HepG2 (cell line): ENCODE measurements at places on chromosomes 3 and 15.

GRCh38 chr3:28917895-28918475 lies 362.9 kb upstream of the RBMS3 start:
- DNase-seq, result no peak

DNA sequence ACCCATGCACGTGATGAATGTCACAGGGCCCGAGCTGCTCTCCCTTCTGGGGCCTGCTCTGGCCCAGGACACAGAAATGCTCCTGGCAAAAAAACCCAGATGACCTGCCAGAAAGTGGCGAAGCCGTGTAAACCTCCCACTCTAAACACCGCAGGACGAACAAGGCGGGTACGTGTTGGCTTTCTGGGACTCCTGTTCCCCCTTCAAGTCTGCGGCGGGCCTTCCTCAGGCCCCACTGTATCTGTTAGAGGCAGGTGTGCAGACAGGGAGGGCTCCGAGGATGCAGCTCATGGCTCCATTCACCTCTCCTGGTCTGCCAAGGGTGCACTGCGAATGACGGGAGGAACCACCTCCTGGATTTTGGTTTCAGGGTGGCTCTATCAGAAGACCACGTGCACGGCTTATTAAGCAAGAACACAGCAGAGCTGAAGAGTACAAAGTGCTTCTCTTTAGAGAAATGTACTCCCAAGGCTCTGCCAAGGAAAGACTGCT lies 173.8 kb downstream of the ADAMTS17 start:
- no peak for DNase-seq

GRCh38 chr15:73682600-73683090 lies 1.5 kb upstream of the CD276 start:
- no peak for DNase-seq

- DNase-seq, result no peak
These were observed 1.7 kb downstream of the EPB42 start for GRCh38 chr15:43218908-43219706.

DNA sequence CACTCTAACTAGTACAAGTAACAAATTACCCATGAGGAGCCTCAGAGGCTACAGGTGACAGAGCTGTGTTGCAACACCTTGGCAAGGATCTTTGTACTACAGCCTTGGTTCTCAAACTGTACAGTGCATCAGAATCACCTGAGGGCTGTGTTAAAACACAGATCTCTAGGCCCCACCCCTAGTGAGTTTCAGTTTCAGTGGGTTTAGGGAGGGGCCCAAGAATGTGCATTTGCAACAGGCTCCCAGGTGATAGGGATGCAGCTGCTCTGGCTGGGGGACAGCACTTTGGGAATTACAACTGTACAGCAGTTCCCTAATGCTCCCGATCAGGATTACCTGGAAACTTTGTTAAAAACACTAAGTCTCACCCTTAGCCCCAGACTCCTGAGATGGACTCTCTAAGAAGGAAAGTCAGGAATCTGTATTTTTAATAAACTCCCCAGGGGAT lies 66.1 kb upstream of the NR2F2 start:
- peak; percentile 65 for DNase-seq

GRCh38 chr15:25742041-25742730 lies 120.9 kb downstream of the ATP10A start:
- no peak for DNase-seq

DNA sequence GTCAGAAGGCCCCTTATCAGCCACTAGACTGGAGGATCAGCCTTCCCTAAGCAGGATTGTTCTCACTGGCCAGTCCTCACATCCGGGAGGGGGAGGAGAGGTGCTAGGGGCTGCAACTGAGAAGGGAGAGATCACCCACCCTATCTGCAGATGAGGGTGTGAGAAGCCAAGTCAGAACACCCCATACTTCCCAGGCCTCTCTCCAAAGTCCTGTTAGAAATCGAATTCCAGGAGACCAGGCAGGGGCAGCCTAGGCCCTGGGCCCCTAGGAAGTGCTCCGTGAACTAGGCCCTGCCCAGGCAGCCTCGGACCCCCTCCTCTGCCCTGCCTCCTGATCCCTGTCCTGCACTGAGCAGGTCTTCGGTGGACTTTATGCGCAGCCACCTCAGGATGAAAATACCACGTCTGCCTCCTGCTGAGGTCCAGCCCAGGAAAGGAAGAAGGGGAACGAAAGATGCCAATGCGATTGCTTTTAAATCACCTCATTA lies 933 bp downstream of the DZIP1L start:
- peak; percentile 9 for DNase-seq

- DNase-seq, result no peak
These were observed 50.3 kb upstream of the PPP2R3A start for GRCh38 chr3:135915206-135915605.

DNA sequence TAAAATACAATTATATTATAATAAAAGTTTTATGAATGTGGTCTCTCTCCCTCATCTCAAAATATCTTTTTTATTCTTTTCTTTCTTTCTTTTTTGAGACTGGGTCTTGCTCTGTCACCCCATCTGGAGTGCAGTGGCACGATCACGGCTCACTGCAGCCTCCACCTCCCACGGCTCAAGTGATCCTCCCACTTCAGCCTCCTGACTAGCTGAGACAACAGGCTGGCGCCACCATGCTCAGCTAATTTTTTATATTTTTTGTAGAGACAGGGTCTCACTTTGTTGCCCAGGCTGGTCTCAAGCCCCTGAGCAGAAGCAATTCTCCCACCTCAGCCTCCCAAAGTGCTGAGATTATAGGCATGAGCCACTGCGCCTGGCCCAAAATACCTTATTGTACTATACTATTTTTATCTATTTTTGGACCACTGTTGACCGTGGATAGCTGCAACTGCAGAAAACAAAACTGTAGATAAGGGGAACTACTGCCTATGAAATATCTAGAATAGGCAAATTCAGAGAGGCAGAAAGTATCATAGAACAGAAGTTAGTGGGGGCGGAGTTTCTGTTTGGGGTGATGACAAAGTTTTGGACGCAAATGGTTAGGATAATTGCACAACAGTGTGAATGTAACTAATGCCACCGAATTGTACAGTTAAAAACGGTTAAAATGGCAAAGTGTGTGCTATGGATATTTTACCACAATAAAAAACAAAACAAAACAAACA lies 66.6 kb downstream of the SLC12A8 start:
- no peak for DNase-seq

- no peak for DNase-seq
These were observed 433.1 kb upstream of the RBMS3 start for GRCh38 chr3:28847736-28848135.

- DNase-seq, result no peak
These were observed 3.1 kb downstream of the GRIP2 start for GRCh38 chr3:14536837-14537589.

GRCh38 chr3:183180110-183180783 lies 17.7 kb upstream of the LAMP3 start:
- no peak for DNase-seq

DNA sequence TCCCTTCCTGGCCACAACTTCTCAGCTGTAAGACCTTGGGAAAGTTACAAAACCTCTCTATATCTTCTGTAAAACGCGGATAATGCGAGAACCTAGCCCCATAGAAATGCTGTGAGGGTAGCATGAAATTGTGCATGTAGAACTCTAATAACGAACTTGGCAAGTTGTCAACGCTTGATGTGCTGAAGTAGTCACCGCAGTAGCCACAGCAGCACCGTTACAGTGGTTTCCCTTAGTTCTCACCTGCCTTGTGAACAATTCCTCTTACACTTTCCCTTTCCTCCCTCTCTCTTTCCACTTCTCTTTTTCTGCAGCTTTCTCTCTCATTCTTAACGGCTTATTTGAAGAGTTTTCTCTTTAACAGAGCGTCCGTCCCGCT lies 447 bp upstream of the SHQ1 start:
- DNase-seq, result no peak

DNA sequence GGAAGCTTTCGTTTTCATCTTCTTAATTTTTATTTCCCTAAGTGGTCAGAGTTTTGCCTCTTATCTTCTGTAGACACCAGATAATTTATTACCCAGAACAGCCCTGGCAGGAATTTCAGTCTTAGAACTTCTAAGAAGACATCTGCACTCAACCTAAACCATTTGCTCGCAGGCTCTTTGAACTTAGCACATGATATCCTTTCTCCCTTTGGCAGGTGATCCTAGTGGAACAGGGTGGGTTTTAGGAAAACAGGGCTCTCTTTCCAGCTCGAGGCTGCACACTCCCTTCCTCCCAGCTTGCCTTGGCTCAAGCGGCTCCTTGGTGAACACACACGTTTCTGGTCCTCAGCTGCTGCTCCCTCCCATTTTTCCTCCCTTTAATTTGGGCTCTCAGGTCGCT lies 116.5 kb downstream of the THSD4 start:
- DNase-seq, result no peak

GRCh38 chr3:129238945-129239705 lies 10.3 kb upstream of the COPG1 start:
- no peak for DNase-seq

DNA sequence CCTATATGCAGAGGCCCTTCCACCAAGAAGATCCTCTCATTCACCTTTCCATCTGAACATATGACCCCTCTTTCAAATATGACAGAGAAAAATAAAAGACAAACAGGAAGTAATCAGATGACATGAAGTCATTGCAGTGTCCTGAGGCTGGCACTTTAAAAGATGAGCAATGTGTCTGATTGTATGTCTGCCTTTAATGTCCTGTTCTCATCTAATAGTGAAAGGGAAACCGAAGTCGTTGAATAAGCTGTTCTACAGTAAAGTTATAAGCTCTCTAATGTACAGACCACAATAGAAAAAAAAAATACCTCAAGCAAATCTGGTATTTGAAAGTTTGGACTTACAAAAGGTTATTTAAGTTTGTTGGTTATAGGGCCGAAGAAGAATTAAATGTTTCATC lies 243.0 kb downstream of the CLSTN2 start:
- no peak for DNase-seq

GRCh38 chr3:127615631-127616305 lies 13.2 kb upstream of the PODXL2 start:
- no peak for DNase-seq

GRCh38 chr15:48451736-48452135 lies 120.5 kb downstream of the DUT start:
- no peak for DNase-seq

DNA sequence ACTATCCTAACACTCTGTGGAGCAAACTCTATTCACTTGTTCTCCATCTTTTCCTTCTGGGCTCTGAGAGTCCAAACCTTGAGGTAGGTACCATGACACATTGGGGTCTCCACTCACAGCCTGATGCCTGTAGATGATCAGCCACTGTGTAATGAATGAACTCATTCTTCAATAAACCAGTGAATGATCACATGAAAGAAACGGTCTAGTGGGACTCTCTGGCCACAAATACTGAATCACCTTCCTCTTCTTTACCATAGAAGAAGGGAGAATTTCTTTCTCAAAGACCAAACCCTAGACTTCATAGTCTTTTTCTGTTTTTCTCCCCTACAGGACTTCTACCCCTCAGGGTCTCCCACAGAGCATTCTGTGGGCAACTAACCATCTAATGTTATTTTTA lies 20.5 kb upstream of the ABHD2 start:
- DNase-seq, result no peak

DNA sequence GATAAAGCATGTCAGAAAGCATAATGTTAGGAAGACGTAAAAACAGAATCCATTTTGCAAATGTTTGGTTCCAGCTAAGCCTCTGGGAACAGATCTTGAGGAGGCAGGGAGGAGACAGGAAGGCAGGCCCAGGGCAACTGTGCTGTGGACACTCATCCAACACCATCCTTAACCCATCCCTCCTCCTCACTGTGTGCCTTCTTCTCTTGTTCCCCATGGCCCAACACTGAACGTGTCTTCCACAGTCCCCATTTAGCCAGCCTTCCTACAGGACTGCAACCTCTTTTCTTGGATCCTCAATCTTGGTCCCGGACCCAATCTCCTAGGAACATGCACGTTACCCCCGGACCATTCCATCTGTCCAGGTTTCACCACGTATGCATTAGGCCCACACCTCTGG lies 15.4 kb downstream of the C2CD4B start:
- DNase-seq, result no peak

DNA sequence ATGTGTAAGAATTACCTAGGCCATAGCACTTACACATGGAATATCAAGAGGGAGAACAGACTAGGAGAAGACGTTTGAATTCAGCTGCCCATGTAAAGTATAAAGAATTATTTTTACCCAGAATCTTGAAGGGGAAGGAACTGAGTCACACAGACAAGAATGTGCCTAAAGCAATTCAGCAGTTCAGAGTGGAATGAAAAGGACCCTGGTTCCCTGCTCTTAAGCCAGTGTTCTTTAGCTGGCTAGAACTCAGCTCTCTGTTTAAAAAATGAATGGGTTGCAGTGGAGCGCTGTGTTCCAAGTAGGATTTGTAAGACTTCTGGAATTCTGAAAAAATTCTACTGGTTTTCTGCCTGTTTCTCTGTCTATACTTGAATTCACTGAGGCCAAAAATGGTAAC lies 440.2 kb downstream of the LPP start:
- no peak for DNase-seq

- no peak for DNase-seq
These were observed 24.5 kb upstream of the PROK2 start for GRCh38 chr3:71809321-71810026.

GRCh38 chr15:26087395-26087794 lies 224.3 kb upstream of the ATP10A start:
- no peak for DNase-seq

DNA sequence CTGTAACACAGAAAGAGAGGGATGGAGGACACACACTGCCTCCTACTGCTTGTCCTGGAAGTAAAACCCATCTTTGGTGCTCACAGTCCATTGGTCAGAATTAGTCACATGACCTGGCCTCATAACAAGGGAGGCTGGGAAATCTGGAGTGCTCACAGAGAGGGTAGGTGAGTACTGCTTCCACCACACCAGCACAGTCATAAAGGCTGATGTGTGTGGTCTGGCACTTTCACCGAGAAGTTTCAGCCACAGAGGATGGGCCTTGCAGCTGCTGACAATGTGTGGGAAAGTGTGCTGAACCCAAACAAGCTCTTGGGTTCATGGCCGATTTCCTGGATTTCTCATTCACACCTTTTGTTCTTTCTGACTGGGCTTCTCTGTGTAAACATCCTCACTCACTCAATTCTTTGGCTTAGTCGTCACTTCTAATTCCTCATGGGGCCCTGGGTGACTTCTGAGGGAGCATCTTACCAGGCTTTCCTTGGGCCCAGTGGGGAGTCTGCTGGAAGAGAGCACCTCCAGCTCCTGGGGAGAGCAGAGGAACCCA lies 100.7 kb downstream of the ASB7 start:
- DNase-seq, result no peak

DNA sequence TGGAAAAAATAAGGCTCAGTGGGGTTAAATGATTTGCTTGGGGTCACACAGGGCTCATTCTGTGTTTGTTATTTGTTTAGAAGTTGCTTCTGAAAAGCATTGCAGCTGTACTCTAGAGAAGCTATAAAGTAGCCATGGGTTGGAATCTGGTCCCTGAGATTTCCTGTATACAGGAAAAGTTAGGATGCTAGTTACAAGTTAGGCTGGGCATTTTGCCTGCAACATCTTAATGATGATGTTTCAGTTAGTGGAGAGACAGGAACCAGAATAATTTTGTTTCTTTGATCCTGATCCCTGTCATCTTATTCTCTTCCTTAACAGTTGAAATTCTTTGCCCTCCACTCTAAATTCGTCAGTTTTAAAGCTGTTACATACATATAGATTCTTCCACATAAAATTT lies 445.3 kb downstream of the OTOL1 start:
- no peak for DNase-seq

- no peak for DNase-seq
These were observed 13.1 kb upstream of the DYNC1LI1 start for GRCh38 chr3:32583708-32584107.

GRCh38 chr3:183220828-183221227 lies 32.2 kb upstream of the B3GNT5 start:
- DNase-seq, result no peak

- no peak for DNase-seq
These were observed 197.5 kb upstream of the C2CD4B start for GRCh38 chr15:62362608-62363007.

GRCh38 chr3:124694486-124694885 lies 35.8 kb upstream of the UMPS start:
- no peak for DNase-seq

- DNase-seq, result no peak
These were observed 10.1 kb downstream of the VPS13C start for GRCh38 chr15:62050115-62050514.
